ENCODE measurements at places on chromosomes 3 and 15.

GRCh38 chr15:64009798-64010261 is 36.5 kb downstream of the DAPK2 start:
- no peak for DNase-seq

DNA sequence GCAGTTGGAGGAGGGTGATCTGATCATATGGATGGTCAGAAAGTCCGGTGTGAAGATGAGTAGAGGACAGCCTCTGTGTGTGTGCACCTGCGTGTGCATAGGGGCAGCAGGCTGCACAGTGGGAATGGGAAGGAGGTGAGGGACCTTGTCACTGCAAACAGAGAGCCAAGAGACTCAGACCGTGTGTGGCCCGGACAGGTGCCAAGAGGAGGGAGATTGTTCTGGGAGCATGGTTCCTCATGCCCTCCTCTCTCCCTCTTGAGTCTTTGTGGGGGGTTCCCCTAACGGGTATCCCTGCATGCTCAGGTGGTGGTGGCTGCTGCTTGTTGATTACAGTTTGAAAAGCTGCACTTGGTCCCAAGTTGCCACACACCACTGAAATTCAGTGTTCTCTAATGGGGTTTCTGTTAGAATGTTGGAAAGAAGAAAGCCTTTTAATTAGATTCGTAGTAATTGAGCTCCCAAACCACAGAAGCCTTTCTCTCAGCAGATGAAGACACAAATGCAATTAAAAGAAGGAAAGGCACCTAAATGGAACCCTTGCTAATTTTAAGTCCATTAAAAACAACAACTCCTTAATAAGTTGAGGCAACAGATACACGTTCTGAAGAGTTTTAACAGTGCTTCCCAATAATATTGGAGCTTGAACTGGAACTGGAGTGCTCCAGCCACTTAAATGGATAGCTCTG is 68.9 kb downstream of the CHRNA7 start:
- DNase-seq: no peak

DNA sequence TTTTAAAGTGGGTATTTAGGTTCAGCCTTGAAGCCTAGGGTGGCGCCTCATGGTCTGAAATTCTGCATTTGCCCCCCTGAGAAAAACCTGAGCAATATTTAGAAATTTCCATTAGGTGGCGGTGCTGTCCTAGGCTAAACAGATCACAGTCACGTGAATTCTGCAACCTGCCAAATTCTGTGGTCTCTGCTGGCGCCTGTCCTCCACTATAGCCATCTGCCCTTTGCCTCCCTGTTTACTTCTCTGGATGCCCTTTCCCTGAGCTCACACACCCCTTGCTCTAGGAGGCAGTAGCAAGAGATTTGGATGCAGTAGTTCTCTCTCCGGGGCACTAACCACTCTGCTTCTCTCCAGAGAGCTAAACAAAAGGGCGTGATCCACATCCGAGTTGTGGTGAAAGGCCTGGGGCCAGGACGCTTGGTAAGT is 9.1 kb downstream of the MRPS11 start:
- peak; percentile 45 for DNase-seq

DNA sequence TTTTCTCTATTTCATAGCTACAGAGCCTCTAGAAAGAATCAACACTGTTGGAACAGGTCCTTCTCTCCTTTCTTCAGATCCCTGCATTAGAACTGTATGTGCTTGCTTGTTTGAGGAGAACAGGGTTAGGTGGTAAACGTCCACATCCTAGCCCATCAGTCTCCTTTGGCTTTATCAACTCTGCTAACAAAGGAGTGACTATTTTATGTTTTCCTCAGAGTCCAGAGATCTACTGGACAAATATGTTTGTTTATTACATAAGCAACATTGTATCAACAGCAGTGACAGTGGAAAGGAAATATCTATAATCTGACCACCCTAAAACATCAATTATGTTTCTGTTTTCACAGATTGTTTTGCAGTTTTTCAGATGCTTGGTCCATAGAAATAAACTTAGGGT is 39.6 kb downstream of the CMSS1 start:
- no peak for DNase-seq

- DNase-seq: no peak
Observed at GRCh38 chr3:50554553-50554952, 13.0 kb downstream of the C3orf18 start.

DNA sequence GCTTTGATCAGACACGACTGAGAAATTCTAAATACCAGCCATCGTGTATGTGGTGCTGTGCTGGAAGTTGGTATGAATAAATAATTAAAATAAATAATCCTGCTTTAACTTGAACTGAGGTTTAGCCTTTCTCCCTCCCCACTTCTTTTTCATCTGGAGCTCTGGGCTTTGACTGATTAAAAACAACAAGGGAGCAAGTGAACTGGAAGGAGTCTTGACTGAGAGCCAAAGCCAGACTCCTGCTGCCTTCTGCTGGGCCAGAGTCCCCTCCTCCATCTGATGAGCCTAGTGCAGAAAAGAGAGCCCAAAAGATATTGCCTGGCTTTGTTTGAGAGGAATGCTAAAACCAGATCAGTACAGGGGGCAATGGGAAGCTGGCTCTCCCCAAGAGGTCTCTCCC is 96.0 kb downstream of the CCNL1 start:
- DNase-seq: no peak

- DNase-seq: no peak
Observed at GRCh38 chr15:92153620-92154019, 240.1 kb upstream of the ST8SIA2 start.

DNA sequence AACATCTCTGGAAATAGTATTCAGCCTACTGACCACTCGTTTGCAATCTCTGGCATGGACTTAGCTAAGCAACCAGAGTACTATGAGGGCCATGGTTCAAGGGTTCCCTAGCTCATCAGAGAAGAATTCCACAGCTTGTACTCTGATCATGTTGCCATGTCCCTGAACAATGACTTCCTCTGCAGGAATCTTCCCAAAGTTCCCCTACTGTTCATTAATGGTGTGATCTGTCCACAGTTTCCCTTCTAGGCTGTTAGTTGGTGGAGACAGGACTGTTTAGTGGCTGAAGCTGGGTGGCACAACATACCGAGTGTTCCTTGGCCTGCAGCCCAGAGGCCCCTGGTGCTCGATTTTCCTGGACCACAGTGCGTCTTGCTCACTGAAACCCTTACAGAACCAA is 44.4 kb upstream of the GALNT15 start:
- no peak for DNase-seq

- no peak for DNase-seq
Observed at GRCh38 chr15:100809151-100809550, 70.5 kb upstream of the ALDH1A3 start.

DNA sequence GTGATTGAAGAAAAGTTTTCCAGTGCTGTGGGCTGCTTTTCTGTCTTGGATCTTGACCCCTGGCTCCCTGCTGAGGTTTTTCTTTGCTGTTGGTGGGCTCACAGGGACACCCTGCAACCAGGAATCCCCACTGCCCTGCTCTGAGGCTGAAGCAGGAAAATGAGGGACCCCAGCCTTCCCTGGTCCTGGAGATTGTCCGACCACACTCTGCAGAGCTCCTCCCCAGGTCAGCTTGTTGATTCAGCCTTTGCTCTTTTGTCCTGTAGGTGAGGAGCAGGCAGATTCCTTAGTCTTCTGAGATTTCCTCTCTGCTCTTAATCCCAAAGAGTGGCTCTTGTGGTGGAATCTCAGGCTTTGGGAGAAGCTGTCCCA is 194.5 kb downstream of the RPLP1 start:
- no peak for DNase-seq

DNA sequence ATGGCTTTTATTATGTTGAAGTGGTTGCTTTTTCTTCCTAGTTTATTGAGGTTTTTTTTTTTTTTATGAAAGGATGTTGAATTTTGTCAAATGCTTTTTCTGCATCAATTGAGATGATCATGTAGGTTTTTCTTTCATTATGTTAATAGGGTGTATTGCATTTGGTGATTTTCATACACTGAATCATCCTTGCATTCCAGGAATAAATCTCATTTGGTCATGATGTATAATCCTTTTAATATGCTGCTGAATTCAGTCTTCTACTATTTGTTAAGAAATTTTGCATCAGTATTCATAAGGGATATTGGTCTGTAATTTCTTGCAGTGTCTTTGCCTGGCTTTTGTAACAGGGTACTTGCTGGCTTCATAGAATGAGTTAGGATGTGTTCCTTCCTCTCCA is 11.5 kb upstream of the CLRN1 start:
- DNase-seq: no peak

DNA sequence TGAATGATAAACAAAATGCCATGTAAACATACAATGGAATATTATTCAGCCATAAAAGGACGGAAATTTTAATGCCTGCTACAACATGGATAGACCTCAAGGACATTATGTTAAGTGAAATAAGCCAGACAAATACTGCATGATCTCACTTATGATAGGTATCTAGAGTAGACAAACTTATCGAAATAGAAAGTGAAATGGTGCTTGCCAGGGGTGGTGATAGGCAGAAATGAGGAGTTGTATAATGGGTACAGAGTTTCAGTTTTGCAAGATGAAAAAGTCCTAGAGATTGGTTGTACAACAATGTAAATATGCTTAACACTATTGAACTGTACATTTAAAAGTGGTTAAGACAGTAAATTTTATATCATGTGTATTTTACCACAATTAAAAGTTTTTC is 287.8 kb downstream of the ERC2 start:
- DNase-seq: no peak

- no peak for DNase-seq
Observed at GRCh38 chr15:85730001-85730820, 64.5 kb downstream of the KLHL25 start.

GRCh38 chr15:25848784-25849156 is 14.4 kb downstream of the ATP10A start:
- DNase-seq: no peak

GRCh38 chr3:113185194-113185835 is 26.0 kb upstream of the BOC start:
- DNase-seq: no peak

GRCh38 chr3:14204515-14205284 is 26.1 kb downstream of the LSM3 start:
- DNase-seq: no peak

DNA sequence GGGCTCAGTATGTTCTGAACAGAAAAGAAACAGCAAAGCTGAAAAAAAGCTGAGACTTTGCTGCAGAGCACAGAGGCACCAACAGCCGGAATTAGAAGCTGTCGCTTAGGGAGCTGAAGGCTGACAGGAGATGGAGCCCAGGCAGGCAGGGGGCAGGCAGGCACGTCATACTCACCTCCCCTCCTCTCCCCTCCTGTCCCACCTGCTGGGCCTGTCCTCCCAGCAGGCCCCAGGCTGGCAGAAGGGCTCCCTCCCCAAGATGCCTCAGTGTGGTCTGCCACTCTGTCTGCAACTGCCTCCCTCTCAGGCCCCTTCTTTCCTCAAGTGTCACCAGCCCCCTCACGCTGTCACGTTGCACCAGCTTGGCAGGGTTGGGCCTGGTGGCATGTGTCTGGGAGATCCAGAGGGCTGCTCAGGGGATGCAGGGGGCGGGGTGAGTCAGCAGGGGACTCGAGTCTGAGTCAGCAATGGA is 3.2 kb upstream of the ANKRD63 start:
- peak; percentile 58 for DNase-seq

GRCh38 chr3:141686466-141687291 is 51.4 kb upstream of the RNF7 start:
- peak; percentile 79 for DNase-seq

- no peak for DNase-seq
Observed at GRCh38 chr3:167780214-167780883, 44.8 kb downstream of the SERPINI1 start.

GRCh38 chr3:278300-279064 is 81.9 kb downstream of the CHL1 start:
- DNase-seq: no peak

DNA sequence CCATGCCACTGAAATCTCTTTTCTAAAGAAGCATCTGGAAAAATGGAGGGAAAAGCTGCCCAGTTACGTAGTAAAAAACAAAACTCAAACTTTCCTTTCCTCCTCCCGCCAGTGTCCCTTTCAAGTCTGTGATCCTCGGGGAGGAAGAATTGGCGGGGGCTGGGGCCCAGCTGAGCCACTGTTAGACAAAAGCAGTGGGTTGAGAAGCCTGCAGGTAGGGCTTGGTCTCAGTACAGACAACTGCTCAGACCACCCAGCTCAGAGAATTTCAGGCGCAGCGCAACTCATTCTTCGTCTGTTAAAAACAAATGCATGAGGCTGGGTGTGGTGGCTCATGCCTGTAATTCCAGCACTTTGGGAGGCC is 117.1 kb downstream of the MYLK start:
- DNase-seq: no peak

DNA sequence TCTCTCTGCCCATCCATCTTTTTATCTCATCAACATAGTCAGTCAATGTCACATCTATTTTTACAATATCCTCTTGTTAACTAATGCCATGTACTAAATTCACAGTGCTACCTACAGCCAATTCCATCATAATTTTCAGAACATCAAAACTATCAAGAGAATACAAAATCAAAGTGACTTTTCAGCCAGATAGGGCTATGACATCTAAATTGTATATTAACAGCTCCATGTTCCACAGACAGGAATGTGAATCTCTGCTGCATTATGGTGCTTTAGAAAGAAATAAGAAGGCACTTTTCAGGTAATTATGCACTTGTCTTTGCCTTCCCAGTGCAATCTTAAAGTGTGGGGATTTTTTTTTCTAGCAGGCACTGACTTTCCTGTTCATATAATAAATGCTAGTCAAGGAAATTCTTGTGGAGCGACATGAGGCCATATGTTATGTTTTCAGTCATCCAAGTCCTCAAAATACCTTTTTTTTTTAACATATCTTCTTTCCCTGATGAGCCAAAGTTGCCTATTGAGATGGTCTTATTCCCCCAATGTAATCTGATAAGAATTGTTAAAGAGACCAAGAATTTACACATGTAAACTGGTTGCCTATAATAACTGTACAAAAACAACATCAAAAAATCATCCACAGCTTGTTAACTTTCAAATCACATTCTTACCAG is 252.0 kb upstream of the CNTN3 start:
- no peak for DNase-seq

- no peak for DNase-seq
Observed at GRCh38 chr15:88204584-88204983, 52.0 kb downstream of the NTRK3 start.

- DNase-seq: no peak
Observed at GRCh38 chr3:150411976-150412375, 3.9 kb downstream of the TSC22D2 start.

DNA sequence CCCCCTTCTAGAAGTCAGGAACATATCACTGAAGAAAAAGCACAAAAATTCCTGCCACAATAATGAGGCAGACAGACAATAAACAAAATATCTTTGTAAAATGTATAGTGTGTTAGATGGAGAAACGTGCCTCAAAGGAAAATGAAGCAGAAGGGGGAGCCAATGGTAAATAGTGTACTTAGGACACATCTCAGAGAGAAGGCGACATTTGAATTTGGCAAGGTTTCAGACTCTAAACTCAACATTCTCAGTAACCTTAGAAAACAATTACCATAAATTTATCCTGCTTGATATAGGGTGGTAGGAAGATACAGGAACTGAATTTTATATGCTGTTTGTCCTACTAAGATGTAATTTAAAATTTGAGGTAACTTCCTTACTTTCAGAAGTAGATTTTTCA is 52.6 kb upstream of the PTX3 start:
- DNase-seq: no peak

DNA sequence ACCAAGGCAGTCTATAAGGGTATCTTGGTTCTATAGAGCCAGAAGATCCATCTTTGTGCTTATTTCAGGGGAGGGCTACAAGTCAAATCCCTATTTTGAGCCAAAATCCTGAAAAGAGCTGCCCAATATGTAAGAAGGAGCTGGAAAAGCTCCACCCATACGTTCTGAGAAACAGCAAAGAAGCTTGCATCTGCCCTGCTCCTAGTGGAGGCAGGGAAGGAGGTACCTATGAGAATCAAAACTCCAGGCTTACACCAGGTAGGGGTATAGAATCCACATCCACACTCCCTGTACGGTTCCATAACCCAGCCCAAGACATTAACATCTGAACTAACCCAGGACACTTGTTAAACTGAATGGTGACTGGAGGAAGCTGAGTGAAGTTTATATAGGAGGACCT is 30.0 kb downstream of the PHC3 start:
- DNase-seq: no peak

Measured in heart left ventricle (tissue), 16 donors.